ENCODE measurements at places on chromosomes 11 and 22.

DNA sequence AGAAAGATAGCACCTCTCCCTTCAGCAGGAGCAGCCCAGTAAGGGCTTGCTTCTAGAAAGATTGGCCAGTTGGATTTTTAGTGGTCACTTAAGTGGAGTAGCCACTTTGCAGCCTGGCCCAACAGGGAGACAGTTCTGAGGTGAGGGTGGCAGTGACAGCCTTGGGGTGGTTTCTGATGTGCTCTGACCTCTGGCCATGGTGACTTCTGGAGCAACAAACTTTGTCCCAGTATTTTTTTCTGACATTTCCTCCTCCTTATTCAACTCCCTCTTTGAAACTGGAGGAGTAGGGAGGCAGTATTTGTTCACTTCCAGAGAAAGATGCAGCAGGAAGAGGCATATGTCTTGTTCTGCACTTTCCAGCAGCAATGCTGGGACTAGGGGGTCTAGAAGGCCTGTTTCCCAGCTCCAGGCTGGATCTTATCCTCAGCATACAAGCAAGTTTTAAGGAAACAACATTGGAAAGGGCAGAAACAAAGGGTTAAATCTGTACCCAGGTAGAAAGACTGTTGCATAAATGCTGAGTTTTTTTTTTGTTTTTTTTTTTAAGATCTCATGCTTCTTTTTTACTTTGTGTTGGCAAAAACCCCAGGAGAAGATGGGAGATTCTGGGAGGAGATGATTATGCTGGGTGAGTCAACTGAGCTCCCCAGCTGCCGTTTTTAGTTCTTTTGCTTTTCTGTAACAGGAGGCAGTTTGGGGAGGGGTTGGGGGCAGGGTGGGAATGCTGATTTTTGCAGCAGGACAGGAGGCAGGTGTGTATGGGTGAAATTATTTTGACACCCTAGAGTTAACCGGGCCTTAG lies 37.2 kb downstream of the RCOR2 start:
- DNase-seq, result no peak

DNA sequence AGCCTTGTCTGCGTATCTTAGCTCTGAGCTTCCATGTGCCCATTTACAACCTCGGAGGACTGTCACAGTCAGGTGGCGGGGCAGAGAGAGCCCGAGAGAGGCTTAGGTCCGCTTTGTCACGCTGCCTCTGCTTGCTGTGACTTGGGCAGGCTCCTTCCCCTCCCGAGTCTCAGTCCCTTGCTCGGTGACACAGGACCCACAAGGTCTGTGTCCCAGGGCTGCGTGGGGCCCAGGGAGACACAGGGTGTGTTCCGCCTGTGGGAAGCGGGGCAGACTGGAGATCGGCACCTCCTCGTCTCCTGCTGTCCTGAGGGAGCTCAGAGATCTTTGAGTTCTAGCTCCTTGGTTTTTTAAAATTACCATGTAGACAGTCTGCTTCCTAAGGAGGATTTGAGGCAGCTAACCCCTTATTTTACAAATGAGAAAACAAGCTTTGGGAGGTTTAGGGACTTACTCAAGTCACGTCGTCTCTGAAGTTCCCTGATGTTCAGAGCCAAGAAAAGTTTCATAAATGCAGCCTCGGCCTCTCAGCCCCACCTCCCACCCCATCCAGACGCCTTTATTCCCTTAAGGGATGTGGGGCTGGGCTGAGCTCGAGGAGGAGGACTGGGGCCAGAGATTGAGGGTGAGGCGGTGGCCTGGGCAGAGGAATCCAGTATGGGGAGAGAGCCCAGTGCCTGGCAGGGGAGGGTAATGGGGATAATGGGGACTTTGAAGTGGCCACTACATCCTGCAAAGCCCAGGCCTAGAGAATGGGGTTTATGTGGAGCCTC lies 103.6 kb downstream of the NECTIN1 start:
- peak; percentile 25 for DNase-seq

GRCh38 chr11:20631519-20632168 lies 32.2 kb downstream of the SLC6A5 start:
- DNase-seq, result no peak

GRCh38 chr22:47622541-47622940 lies 860.1 kb downstream of the TBC1D22A start:
- peak; percentile 10 for DNase-seq

DNA sequence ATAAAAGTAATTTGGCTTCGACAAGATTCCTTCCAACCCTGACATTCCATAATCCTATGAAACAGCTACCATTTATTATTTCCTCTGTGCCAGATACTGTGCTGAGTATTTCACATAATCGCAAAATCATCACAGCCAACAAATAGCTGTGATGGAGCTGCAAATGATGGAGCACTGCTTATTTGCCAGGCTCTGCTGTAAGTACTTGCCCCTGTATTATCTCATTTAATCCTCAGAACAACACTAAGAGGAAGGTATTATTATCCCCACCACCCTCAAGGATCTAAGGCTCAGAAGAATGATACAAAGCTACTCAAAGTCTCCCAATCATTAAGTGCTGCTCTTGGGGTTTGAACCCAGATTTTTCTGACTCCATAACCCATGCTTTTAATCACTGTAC lies 145.5 kb downstream of the CCDC34 start:
- no peak for DNase-seq

DNA sequence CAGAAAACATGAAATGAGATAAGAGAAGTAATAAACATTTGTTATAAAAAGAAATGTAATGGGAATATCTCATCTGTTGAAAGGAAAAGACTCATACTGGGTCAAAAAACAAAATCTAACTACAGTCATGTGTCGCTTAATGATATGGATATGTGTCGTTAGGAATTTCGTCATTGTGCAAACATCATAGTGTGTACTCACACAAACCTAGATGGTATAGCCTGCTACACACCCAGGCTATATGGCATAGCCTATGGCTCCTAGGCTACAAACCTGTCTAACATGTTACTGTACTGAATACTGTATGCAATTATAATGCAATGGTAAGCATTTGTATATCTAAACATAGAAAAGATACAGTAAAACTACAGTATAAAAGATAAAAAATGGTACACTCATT lies 89.8 kb upstream of the ZC3H12C start:
- no peak for DNase-seq

DNA sequence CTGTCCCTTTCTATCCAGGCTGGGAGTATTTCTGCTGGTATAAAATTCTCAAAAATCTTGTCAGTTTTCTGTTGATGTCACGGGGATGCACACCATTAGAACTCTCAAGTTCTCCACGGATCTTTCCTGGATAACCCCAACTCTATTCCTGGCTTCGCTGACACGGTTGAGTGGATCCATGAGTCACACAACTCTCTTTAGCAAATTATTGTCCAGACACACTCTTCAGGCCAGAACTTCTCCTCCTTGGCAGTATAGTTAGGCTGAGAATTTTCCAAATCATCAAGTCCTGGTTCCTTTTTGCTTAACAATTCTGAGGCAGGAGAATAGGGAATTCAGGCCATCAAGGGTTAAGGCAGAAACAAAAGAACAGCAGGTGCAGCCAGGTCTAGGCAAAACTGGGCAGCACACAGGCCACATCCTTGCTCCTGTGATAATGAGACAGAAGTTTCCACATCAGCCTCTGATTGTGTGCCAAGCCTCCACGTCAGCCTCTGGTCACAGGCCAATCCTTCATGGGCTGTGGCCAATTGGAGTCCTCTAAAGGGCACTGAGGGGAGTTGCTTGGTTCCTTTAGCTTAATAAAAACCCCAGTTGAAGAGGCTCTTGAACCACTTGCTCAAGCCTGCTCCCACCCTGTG lies 5.7 kb upstream of the ACAT1 start:
- DNase-seq, result peak; percentile 36

DNA sequence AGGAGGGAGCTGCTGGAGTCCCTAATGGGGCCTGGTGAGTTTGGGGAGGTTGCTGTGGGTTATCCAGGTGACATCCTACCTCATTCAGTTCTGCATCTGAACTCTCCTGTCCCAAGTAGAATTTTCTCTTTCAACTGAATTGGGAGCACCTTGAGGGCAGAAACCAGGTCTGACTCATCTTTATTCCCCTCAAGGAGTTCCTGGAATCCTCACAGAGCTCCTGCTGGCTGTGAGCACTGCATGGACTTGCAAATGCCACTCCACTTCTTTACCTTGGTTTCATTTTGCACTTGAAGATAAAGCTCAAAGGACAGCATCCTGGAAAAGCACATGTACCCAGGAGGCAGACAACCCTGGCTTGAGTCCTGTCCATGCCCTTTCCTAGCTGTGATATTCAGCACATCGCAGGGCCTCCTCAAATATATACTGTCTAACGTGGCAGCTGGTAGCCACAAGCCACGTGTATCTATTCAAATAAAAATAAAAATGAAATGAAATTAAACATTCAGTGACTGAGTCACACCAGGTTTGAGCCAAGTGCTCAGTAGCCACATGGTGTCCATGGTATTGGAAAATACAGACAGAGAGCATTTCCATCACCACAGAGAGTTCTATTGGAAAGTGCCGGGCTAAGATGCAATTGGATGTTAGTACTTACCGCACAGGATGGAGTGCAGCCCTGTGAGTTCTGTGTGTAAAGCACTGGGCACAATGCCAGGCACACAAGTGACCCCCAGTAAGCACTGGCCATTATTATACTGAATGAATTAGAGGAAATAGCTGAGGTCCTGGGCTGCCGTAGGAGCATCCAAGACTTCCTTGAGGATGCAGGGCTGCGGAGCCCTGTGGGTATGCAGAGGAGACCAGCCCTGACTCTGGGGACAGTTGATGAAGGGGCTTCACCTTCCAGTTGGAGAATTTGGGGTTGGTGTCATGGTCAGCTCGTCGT lies 149.0 kb downstream of the PKNOX2 start:
- no peak for DNase-seq

GRCh38 chr11:12185106-12185690 lies 74.8 kb downstream of the MICAL2 start:
- DNase-seq, result no peak

- peak; percentile 28 for DNase-seq
Measured at GRCh38 chr22:49398115-49398514, 429.6 kb downstream of the BRD1 start.

DNA sequence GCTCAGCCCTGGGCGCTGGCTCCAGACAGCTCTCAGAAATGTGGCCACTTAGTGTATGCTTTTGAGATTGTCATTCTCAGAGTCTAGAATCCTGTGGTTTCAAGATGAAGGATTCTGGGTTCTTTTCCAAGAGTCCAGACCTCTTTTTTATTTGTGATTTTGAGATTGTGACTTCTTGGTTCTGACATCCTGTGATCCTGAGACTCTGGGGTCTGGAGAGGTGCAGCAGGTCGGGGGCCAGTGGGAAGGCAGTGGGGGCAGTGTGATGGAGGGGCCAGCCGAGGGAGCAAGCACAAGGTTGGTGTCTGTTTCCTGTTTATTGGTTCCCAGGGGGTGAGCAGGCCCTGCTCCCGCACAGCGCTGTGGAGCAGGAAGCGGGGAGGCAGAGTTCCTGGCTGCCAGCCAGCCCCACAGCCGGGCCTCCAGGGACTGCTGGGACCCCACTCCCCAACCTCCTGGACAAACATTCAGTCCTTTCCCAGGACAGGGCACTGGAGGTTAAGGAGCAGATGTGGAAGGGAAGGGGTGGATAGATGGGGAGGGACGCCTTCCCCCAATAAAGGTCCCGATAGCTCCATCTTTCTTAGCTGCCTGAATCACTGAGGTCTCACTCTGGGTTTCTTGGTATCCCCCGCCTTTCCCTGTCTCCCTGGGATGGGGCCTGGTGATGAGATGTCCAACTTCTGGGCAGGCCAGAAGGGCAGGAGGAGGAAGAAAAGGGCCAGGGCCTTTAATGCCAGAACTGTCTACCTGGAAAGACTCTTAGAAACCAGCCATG lies 13.7 kb downstream of the ARHGEF17 start:
- no peak for DNase-seq

DNA sequence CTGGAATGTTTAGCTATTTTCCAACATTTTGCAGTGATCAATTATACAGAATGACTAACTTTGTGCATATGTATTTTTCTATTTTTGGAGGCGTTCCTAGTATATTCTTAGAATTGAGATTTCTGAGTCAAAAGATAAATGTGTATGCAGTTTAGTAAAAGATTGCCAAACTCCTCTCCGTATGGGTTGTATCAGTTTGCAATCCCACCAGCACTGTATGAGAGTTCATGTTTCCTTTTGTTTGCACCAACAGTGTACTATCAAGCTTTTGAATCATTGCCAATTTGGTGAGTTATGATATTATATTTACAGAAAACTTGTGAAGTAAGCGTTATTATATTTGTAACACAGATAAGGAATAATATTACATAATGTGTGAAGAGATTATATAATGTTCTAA lies 658.7 kb downstream of the JRKL start:
- no peak for DNase-seq

- DNase-seq, result no peak
Measured at GRCh38 chr11:59010708-59011107, 71.4 kb downstream of the GLYATL1 start.

All from H9 (cell line).